ENCODE measurements at places on chromosomes 12 and 14.

DNA sequence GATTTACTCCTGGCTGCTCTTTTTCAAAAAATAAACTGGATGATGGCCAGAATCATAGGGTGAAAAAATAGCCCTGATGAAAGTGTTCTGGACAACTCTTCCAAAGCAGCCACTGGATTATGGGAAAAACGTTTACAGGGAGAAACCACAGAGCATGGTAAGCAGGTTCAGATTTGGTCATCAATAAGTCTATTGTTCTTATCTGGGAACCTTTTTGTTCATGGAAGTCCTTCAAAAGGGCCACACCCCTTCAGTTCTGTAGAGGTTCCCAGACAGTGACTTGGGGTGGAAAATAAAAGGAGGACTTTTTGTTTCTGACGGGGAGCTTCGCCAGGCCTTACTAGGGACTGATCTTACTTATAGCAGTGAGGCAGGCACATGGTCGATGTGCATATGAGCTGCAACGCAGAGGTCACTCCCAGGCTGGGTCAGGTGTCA lies 117.4 kb upstream of the SLC38A2 start:
- DNase-seq: no peak

DNA sequence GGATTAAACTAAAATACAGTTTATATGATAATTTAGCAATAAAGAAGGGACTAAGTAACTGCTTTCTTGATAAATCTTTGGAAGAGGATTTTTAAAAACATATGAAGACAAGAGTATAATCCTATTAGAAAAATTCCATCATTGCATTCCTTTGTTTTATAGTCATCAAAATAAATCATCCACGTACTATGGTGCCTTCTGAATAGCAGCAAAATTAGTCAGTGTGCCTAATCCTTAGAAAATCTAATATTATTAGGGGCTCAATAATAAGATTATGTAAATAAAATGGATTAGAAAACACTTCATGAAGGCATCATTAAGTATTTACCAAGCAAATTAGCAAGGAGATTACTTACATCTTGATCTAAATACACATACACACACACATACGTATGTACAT lies 102.1 kb downstream of the KCNH5 start:
- DNase-seq: no peak

- no peak for DNase-seq
These were observed 17.2 kb upstream of the CDK2AP1 start for GRCh38 chr12:123288751-123289346.

DNA sequence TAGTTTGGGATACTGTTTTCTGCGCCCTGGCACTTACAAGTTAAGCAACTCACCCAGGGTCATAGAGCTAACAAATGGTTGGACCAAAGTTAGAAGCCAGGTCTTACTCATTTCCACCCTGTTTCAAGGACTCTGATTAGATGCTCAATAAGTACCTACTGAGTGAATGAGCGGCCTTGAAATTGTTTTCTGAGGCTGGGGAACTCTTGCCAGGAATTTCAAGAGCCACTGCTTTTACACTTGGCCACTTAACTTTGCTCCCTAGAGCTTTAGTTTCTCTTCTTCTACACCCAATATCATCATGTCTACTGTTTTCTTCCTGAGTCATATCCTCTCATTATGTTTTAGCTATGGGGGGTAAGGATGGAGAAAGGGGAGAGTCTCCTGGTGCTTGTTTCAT lies 431.6 kb downstream of the ZFP36L1 start:
- DNase-seq: no peak

DNA sequence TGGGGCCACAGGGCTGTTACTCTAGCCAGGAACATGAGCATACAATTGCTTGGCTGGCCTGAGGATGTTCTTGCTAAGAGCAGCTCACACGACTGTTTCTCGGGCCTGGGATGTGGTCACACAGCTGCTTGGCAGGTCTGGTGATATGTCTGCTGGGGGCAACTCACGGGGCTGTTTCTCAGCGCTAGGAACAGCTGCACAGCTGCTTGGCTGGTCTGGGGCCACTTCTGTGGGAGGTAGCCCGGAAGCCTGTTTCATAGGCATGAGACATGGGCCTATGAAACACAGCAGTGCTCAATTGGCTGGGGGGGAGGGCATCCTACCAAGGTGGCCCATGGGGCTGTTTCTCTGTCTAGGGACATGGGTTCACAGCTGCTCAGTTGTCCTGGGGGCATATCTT lies 73.4 kb upstream of the DDHD1 start:
- DNase-seq: no peak

GRCh38 chr12:120164293-120164692 lies 30.2 kb downstream of the GCN1 start:
- no peak for DNase-seq

DNA sequence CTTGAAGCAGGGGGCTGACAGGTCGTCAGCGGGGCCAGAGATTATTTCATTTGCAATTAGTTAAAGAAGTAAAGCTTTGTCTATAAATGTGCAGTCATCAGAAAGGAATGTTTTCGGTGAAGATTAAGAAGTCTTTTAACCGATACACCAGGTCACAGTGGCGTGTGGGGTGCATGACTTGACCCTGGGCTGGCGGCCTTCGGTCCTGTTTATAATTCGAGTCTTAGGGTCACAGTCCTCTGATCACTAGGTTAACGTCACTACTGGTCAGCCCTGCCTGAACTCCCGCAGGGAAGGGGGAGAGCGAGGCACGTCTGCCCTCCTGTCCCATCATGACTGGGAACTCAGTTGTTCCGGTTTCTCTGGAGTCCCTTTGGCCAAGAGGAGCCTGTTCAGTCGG lies 5.0 kb upstream of the C14orf180 start:
- DNase-seq: no peak

GRCh38 chr14:85711620-85712019 lies 181.7 kb downstream of the FLRT2 start:
- DNase-seq: no peak
